ENCODE measurements at places on chromosomes 1 and 21. TPM values are rescaled to one million over a fixed set of nuclear protein-coding genes. Genes with fewer than 3 reads are reported as not detected.

Gene KPRP
- polyA plus RNA-seq = not detected

Gene CD53
- 0.79 TPM for polyA plus RNA-seq

Gene FAM151A
- polyA plus RNA-seq = 13.5 TPM

Gene SPATA21
- polyA plus RNA-seq = 0.92 TPM

Gene SPRR2A
- polyA plus RNA-seq = not detected

Gene BRINP3
- polyA plus RNA-seq = 15.3 TPM

Gene KCNN3
- polyA plus RNA-seq = 0.56 TPM

Gene TRAF3IP3
- polyA plus RNA-seq = 0.16 TPM

Gene ST6GALNAC3
- 33.3 TPM for polyA plus RNA-seq

DNA sequence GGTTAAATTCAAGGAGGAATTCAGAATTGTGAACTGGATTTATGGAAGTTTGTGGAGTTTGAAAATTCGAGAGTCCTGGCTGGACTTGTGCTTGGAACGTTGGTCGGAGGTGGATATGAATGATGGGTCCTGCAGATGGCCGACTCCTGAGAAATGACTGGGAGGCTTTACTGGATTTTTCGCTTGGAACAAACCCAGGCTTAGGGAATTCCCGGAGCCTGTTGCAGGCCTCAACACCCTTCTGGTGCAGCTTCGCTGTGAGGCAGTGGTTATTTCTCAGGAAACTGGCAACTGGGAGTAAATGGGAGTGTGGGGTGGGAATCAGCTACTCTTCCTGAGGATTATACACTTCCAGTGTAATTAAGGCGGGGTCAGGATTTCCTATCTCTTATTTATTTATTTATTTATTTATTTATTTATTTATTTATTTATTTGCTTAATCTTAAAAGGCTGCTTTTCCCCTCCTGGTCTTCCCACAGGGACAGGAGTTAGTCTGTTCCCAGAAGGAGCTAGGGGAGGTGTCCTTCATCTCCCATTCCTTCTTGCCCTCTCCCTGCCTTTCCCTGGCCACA is 21.1 kb downstream of the MAPKAPK2 start:
- no peak for DNase-seq

DNA sequence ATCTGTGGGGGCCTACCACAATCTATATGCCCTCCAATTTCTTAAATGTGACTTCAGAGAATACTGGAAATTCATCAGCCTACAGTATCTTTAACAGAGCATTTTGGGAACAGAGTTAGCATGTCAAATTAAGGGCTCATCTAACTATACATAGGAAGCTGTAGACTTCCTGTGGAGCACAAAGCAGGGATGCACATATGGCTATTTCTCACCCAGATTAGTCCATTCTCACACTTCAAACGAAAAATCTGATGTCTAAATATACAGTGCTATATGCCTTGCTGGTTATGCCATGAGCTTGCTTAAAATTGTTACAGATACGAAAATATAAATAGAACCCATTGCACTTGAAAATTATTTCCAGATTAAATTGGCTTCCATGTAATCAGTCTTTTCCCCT is 1922.8 kb downstream of the MRPL39 start:
- DNase-seq = no peak

GRCh38 chr1:112575154-112575804 is 43.7 kb downstream of the ST7L start:
- peak; percentile 56 for DNase-seq

DNA sequence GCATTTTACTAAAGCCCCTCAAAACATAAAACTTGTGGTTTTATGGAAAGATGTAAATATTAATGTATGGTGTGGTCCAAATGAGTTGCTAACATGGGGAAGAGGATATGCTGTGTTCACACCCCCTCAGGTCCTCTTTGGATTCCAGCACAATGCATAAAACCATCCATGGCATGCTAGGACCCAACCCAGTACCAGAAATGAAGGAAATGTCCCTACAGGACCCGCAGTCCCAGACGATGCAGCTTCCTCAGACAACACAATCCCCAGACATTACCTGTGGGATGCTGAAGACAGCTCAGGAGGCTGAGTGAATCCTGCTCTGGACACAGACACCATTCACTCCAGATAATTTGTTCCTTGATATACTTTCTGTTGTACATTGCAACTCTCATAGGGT is 202.2 kb downstream of the LBR start:
- no peak for DNase-seq

GRCh38 chr1:3858231-3858981 is 1.1 kb downstream of the DFFB start:
- peak; percentile 40 for DNase-seq

- peak; percentile 91 for DNase-seq
These were observed 214.1 kb upstream of the USP24 start for GRCh38 chr1:55428944-55429931.

GRCh38 chr1:168640182-168640581 is 63.8 kb downstream of the XCL1 start:
- DNase-seq = no peak

GRCh38 chr1:7447736-7448135 is 323.4 kb upstream of the VAMP3 start:
- no peak for DNase-seq

GRCh38 chr1:172680244-172680643 is 21.3 kb downstream of the FASLG start:
- no peak for DNase-seq

DNA sequence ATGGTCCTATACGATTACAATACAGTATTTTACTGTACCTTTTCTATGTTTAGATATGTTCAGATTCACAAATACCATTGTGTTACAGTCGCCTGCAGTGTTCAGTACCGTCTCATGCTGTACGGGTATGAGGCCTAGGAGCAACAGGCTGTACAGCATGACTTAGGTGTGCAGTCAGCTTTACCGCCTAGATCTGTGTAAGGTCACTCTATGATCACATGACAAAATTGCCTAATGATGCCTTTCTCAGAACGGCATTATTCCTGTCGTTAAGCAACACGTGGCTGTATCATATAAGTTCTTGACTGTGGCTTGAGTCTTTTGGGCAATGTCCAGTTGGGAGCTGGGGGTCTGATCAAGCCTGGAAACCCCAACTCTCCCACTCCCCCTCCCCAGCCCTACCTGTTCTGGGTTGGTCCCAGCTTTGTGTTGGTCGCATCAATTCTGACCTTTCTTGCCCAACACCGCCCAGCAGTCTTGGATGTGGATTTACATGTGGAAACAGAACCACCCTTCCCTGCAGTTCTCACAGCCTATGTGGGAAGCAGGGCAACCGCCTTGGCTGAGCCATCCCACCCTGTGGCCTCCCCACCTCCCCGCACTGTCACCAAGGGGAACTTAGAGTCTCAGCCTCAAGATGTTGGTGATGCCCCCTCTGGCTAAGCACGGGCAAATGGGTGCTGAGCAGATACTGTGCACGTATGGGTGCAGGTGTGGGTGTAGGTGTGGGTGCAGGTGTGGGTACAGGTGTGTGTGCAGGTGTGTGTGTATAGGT is 80.2 kb upstream of the ACTL8 start:
- DNase-seq = no peak

GRCh38 chr1:206694171-206695124 is 9.7 kb downstream of the MAPKAPK2 start:
- no peak for DNase-seq

GRCh38 chr1:27567146-27567526 is 36.8 kb downstream of the AHDC1 start:
- DNase-seq = peak; percentile 38

DNA sequence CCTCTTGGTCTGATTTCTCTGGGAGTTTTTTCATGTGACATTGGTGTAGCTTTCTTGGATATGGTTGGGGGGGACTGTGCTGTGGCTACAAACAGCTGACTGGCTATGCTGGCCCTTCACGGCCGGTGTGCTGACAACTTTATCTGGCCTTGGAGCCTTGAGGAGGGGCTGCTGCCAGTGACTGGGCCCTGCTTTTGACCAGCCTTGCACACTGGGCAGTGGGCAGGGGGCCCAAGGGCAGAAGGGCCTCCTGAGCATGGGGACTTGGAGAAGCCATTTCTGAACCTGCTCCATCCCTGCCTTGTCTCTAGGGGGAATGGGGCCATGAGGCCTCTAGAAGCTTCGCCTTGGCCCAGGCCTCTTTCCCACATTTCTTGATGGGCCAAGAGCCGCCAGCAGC is 139.6 kb downstream of the CAMTA1 start:
- no peak for DNase-seq

DNA sequence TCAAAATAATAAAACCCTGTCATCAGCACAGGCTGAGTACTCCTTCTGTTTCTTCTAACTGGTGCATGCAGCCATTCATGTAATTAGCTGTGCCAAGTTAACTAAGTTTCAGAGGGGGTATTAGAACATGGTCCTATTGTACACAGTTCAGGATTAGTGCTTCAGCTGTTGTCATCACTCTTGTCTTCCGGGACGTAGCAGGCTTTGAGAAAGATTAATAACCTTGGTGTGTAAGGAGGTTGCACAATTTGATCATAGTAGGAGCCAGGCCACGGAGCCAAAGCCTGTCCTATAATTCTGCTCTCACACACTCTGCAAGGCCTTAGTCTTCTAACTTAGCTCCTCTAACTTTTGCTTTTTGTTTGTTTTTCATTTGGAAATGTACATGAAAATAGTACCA is 44.7 kb downstream of the PTGFRN start:
- DNase-seq = no peak

- no peak for DNase-seq
These were observed 94.6 kb upstream of the RALGPS2 start for GRCh38 chr1:178630417-178630816.

DNA sequence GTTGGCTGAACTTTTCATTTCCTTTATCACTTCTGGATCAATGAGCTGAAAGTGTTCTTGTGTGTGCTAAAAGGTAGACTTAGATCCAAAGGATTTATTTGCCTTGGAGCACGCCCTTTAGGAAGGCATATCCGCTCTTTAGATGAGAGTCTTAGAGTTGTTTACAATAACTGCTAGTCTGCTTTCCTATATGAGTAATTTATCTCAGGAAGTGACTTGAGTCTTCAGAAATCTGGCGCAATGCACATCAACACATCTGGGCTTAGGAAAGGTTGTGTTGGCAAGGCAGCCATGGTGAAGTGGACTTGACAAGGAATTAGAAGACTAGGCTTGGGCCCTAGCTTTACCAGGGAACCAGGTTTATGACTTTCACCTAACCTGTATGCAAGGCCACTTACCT is 204.1 kb upstream of the PTGFR start:
- DNase-seq = no peak

DNA sequence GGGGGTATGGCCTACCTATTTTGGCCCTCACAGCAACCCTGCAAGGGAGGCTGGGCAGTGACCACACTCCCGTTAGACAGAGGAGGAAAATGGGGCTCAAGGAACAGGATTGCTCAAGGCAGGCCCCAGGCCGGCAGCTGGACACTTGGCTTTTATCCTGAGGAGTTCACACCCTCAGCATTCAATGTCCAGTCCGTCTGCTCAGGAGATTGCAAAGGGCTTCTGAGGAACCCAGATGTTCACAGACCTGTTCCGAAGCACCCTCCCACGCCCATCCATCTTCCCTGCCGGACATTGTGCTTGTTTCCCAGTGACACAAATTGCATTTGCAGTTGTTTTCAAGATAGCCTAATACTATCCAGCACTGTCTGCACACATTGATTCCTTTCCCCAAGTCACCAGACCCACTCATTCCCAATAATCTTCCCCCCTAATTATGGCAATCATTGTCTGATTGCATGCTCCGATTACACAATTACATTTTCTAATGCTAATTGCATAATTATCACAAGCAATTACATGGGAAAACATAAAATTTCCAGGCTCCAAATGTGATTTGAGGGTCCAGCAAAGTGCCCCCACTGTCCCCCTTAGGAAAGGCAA is 4.3 kb upstream of the UBL4B start:
- no peak for DNase-seq

DNA sequence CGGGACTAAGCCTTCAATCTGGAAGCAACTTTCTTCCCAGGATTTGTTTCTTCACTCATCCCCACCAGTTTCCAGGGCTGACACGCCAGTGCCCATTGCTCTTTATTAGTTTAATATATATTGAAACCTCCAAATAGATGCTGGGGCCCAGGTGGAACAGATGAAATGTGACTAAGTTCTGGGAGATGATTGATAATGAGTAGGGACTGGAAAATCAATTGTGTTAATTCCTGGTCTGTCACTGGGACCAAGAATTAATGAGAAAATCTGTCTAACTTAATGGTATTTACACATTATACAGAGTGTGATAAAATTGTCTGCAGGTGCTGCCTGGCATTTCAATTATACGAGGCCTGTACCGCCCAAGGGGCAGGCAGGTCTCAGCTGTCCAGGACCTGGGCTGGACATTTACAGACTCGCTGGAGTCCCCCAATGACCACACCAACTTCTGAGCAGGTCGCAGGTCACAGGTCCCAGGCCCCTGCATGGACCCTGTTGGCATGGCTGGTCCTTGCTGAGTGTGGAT is 35.8 kb downstream of the UBIAD1 start:
- no peak for DNase-seq

- no peak for DNase-seq
These were observed 12.8 kb downstream of the BCAN start for GRCh38 chr1:156654700-156655099.

- DNase-seq = no peak
These were observed 50.4 kb downstream of the RHOU start for GRCh38 chr1:228785366-228786330.

DNA sequence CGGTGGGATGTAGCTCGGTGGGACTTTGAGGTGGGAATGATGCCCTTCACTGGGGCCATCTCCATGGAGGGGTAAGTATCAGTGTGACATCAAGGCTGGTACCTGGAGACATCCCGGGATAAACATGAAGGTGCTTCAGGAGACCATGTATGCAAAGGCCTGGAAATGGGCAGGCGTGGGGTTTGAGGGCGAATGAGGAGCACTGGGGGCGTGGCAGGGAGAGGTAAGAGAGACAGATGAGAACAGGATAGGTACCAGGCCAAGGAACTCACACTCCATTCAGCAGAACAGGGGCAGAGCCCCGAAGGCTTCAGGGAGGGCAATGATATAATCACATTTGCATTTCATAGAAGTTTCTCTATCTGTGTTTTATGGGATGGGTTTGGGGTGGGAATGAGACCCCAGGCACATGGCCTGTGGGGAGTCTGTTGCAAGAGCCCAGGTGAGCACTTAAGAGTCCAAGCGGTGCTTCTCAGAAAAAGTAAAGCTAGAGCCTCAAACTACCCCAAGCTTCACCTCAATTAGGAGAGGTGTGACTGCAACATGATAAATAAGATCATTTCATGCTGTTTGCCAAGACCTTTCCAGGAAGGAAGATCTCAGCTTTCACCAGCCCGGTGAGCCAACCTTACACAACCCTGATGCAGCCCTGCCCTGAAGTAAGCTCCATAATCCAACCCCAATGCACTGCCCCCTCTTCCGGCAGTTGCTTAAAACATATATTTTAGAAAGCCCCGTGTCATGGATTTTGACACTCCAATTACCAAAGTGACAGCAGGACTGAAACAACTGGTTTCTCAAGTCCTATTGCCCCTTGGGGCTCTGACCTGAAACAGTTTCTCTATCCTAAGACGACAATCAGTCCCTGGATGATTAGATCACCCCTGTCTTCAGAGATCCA is 7.4 kb downstream of the S100A9 start:
- DNase-seq = no peak

Data from hepatocyte (in vitro differentiated cells).